Upper lobe of right lung (tissue), 1 donor: ENCODE measurements at places on chromosomes 7 and 10. TPM values are rescaled to one million over a fixed set of nuclear protein-coding genes. Genes with fewer than 3 reads are reported as not detected.

SORCS1 gene
- 0.23 TPM for total RNA-seq

POLR2J3 gene
- total RNA-seq, result 36.7 TPM

CLDN4 gene
- total RNA-seq, result 103 TPM

DNA sequence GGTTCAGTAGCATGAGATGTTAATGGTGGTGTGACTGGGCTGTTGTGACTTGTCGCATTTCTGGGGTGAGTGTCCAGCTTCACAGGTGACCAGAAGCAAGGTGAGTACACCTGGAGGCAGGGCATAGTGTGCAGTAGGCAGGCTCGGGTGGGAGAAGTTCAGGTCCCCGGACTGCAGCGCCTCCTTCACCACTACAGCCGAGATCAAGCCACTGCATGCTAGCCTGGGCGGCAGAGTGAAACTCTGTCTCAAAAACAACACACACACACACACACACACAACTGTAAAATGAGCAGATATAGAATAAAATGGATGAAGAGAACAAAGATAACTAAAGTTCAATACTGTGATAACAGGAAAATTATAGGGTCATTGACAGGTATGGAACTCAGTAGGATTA lies 11.1 kb upstream of the PARD3 start:
- no peak overlapping the region for H3K27ac ChIP-seq
- H3K36me3 ChIP-seq, result no peaks in the 10 kb centered on the region
- H3K4me1 ChIP-seq, result no peaks in the 10 kb centered on the region
- no peaks in the 10 kb centered on the region for H3K27me3 ChIP-seq
- no peak for DNase-seq

- no peaks in the 10 kb centered on the region for H3K27me3 ChIP-seq
- H3K4me3 ChIP-seq, result no peak overlapping the region
- no peaks in the 10 kb centered on the region for H3K36me3 ChIP-seq
- no peak overlapping the region for H3K27ac ChIP-seq
- no peaks in the 10 kb centered on the region for H3K4me1 ChIP-seq
These were observed 965.6 kb downstream of the XPNPEP1 start for GRCh38 chr10:108957681-108958080.
